Progenitor cell of endocrine pancreas (in vitro differentiated cells): ENCODE measurements at places on chromosomes 1 and 21.
A peak's percentile ranks its signal among the peaks of the same experiment; 100 is the strongest.

GRCh38 chr1:70979881-70980280, 67.7 kb downstream of the PTGER3 start:
- DNase-seq, result no peak

GRCh38 chr1:218751208-218751948, 406.2 kb downstream of the TGFB2 start:
- no peak for DNase-seq

- no peak for DNase-seq
Measured at GRCh38 chr1:56202186-56202585, 377.2 kb downstream of the PLPP3 start.

DNA sequence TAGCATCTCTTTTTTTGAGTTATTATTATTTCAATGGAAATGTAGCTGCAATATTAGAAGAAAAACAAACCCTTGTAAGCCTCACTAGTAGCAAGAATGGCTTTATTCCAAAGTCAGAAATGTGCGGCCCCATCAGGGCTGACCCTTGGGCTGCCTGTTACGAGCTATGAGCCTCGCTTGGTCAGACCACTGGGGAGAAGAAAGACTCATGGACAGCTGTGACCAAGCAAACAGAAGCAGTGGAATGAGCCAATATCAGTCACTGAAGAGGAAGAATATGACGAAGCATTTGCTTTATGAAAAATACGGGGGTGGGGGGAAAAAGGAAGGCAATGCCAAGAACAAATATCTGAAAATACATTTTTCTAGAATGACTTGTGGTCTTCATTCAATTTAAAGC, 504.5 kb downstream of the LMO4 start:
- DNase-seq, result no peak

DNA sequence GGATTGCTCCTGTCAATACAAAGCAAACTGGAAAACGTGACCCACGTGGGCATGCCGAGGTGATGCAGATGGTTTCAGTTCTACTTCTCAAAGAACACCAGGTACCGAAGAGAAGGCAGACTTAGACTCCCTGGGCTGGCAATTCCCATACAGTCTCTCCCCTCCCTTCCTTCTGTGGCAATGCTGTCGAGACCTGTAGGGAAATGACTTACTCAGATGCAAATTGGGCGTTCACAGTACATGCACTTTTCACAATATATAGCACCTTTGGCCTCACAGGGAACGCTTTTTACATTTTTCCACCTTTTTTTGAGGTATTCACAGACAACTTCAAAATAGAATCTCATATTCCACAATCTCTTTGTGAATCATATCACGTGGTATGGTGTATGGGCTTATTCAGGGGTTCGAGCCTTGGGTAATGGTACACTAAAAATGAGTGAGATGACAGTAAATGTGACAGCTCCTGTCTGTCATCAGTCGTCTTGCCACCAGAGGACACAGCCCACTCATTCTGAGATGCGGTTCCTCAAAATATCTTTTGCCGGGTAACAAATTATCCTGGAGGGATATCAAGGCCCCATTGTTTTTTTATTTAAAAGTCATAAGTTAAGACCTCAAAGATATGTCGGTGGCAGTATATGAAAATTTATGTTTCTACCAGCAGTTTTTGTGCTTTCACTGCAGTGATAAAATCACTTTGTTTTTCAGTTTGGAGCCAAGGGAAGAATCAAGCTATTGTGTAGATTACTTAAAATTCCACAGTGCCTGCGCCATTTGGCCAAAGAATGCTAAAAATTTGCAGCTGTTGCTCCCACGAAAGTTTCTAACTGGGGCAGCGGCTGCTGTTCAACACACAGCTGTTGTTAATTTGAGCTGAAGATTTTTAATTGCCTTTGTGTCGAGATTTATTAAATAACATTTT, 168.4 kb downstream of the ZZZ3 start:
- no peak for DNase-seq

DNA sequence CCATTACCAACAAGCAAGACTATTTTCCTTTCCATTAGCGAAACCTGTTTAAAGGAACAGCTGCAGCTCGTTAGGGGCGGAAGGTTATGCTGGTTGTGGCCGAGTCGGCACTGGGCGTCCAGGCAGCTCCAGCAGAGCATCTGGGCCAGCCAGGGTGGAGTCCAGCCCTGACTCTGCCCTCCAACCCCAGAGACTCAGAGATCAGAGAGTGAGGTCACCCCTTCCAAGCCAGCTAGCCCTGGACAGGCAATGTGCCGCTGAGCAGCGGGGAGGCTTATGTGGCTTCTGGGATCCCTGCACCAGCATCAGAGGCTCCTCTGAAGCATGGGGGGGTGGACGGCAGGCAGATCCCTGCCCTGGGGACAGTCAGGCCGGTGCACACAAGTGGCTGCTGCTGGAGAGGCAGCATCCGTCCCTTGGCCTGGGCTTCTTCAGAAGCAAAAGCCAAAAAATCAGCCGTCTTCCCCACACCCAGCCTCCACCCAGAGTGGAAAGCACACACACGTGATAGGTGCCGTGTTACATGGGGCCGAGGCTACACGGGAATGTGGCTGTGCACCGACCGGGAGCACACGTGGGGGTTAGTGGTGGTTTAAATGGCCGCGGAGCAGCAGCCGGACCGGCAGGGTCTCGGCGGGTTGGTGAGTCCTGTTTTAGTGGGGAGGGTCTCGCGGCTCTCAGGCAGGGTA, 30.1 kb downstream of the SLC66A1 start:
- no peak for DNase-seq

- DNase-seq, result no peak
Measured at GRCh38 chr1:156862997-156863599, 2.4 kb downstream of the NTRK1 start.

DNA sequence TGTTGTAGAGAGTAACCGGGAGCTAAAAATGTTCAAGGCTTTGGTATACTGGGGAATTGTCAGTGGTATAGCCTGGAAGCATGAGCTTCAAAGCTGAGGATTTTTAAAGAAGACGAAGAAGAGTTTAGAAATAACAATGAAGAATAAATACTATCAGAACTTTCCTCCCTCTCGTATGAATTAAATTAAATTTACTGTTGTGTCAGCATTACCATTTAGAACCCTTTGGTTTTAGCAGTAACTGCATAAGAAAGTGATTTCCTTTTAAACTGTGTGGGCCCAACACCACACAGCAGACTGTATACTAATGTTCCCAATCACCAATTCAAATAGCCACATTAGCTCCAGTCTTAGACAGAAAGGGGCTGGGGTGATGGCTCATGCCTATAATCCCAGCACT, 122.6 kb downstream of the ZNF644 start:
- DNase-seq, result no peak

DNA sequence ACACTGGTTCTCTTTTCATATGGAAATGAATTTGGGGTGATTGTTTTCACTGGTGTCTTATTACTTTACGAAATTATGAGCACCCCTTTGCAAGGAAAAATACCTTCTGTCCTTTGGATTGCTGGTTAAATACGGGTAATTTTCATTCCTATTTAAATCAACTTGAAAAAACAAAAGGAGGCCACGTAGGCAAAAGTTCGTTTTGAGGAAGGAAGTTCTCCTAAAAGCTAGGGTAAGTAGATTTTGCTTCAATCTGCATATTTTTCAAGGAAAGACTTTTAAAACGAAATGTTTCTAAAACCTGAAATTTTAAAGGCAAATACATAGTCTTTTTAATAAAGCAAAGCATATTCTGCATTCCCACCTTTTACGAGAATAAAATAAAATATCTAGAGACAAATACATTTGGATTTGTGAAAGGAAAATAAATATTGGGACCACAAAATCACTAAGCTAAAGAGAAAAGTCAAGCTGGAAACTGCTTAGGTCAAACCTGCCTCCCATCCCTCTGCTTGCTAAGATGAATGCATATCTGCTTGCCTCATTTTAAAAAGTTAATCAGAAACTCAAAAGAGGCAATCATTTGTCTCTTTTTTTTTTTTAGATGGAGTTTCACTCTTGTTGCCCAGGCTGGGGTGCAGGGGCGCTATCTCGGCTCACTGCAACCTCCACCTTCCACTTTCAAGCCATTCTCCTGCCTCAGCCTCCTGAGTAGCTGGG, 70.9 kb upstream of the ETS2 start:
- no peak for DNase-seq

DNA sequence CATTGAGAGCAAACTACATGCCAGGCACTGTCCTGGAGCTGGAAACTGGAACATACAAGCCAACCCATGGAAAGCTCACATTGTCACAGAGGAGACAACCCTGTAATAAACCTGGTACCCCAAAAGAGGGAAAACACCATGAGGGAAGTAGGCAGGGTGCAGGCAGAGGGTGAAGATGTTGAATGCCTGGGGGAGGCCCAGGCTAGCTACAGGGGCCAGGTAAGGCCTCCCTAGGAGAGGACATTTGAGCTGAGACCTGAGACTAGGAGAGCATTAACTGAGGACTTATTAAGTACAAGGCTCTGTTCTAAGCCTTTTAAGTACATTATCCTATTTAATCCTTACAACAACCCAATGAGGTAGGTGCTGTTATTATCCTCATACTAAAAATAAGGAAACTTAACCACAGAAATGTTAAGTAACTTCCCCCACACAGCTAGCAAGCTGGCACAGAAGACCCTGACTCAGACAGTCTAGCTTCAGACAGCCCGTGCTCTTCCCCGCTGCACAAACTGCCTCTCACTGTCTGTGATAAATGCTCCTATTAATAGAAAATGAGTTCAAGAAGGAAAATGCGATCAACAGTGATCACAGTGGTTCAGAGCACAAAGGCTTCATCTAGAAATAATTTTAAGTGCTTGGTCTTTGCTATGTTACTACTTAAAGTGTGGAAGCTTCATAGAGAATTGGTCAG, 41.8 kb downstream of the ZNF281 start:
- no peak for DNase-seq

GRCh38 chr1:78825561-78825960, 175.9 kb downstream of the IFI44 start:
- DNase-seq, result no peak

DNA sequence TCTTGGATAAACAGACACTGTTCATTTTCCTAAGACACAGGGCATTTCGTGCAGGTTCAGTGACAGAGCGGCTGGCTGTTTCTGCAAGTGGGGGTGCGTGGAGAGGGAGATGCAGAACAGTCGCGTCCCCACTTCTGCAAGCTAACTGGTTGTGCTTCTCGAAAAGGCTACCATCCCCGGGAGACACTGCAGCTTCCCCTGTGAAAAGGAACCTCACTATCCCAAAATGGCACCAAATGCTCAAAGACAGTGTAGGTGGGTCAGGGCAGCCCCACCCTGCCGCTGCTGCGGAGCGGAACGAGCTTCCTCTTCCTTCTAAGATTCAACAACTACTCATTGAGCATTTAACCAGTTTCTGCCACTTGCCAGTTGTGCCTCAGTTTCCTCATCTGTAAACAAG, 19.2 kb upstream of the BACE2 start:
- no peak for DNase-seq

DNA sequence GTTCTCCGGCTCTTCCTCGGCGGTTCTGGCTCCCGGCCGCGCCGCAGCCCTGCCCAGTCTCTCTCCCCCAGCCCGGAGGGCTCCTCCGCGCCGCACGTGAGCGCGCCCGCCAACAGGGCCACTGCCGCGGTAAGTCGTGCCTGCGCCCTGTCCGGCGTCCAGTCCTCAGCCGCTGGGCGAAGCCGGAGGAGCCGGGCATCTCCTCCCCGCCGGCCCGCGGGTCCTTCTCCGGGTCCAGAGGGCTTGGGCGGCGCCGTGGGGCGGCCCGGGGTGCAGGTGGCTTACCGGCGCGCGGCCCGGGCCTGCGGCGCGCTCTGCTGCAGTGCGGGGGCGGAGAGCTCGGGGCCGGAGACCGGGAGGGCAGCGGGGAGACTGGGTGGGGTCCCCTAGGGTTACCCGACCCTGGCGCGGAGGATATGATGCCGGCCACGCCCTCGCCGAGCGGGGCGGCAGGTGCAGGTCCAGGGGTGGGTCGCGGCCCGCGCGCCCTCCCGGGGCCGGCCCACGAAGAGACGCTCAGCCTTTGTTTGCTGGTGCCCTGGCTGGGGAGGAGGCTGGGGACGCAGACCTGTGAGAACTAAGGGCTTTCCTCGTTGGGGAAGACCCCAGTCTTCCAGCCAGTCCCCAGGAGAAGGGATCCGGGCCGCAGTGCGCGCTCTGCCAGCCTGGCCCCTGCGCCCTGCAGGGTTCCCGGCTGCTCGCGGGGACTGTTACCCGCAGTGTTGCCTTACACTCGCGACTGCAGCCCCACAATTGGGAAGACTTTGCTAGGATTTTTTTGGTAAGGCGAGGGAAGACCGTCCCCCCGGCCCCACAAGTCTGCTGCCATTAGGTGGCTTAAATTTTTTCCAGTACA, at the start of gene DOP1B:
Gene DOP1B, plus strand, starts transcription at position 10 of the 856 bp plus-strand sequence. CDS start 7,910 bp downstream, outside the sequence.
- no peak for DNase-seq

GRCh38 chr1:60571811-60572210, 498.2 kb upstream of the C1orf87 start:
- DNase-seq, result no peak

DNA sequence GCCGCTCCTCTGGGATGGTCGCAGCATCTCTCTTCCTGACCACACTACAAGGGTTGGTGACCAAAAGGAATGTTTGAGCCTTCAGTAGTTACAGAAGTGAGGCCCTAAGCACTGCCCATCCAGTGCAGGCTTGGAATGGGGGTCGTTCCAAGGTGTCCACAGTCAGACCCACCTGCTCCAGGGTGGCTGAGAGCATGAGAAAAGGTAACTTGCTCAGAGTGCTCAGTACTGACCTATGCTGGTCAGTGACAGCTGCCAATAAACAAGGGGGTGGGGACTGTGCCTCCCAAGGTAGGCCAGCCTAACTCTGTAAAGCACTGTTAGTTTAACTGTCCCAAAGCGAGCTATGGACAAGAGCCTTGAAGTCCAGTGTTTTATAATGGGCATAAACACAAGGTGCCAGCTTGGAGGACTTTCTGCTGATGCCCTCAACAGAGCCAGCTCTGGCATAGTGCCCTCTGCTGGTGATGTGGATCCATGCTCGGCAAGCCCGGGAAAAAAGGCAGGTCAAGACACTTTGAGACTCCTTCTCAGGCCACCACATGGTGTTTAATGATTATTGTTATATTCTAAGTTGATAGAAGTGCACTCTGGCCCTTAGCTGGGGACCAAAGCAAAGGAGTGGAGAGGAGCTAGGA, 78.1 kb upstream of the DNAH14 start:
- DNase-seq, result peak; percentile 16

GRCh38 chr1:6014130-6014999, 22.1 kb upstream of the NPHP4 start:
- no peak for DNase-seq

DNA sequence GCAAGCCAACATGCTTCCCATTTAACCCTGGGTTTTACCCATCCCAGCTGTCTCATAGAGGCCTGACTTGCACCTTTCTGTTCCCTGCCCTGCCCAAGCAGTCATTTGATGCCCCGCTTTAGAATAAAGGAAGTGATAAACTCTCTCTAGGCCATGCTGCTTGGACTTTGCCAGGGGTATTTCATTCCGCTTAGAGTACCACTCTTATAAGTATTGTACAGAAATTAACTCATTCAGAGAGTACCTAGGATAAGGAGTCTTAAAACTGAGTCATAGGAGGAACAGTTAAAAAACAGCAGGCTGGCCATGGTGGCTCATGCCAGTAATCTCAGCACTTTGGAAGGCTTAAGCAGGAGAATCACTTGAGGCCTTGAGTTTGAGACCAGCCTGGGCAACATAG, 21.0 kb upstream of the LYST start:
- no peak for DNase-seq

DNA sequence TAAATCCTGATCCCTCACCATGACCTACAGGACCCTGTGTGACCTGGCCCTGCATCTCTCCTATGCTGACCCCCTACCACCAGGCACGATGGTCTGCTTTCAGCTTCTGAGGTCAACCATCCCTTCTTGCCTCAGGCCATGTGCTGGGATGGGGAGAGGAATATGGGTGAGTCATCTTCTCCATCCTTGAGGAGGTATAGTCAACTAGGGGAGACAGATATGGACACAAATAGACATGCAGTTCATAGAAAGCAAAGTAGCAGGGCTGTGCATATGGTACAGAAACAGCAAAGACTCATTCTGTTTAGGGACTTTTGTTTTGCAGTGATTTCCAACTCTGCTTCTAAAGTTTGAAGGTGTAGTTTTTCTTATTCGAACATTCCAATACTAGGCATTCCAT, 250.8 kb upstream of the FGGY start:
- no peak for DNase-seq
